Stimulated activated CD8-positive, alpha-beta memory T cell treated with anti-CD3 and anti-CD28 coated beads, Interleukin-15, amount 100 ng/mL, for 48 hours (primary cell): ENCODE measurements at places on chromosomes 5 and 9.

- no peak for DNase-seq
Measured at GRCh38 chr5:171495122-171495700, 75.8 kb downstream of the FGF18 start.

GRCh38 chr5:160133071-160133917 is 14.0 kb upstream of the PWWP2A start:
- no peak for DNase-seq

DNA sequence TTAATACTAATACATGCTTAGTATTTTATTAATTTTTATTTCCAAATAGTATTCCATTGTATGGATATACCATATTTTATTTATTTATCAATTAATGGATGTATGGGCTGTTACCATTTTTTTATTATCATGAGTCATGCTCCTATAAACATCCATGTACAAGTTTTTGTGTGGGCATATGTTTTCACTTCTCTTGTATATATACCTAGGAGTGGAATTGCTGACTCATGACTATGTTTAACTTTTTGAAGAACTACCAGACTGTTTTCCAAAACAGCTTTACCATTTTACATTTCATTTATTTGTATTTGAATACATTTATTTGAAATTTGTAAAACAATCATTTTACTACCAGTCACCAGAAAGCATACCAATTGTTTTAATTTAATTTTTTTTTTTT is 14.1 kb upstream of the LRRC19 start:
- no peak for DNase-seq

GRCh38 chr9:108053555-108054061 is 564.0 kb upstream of the KLF4 start:
- no peak for DNase-seq
